ENCODE measurements at places on chromosomes 6 and 20.

DNA sequence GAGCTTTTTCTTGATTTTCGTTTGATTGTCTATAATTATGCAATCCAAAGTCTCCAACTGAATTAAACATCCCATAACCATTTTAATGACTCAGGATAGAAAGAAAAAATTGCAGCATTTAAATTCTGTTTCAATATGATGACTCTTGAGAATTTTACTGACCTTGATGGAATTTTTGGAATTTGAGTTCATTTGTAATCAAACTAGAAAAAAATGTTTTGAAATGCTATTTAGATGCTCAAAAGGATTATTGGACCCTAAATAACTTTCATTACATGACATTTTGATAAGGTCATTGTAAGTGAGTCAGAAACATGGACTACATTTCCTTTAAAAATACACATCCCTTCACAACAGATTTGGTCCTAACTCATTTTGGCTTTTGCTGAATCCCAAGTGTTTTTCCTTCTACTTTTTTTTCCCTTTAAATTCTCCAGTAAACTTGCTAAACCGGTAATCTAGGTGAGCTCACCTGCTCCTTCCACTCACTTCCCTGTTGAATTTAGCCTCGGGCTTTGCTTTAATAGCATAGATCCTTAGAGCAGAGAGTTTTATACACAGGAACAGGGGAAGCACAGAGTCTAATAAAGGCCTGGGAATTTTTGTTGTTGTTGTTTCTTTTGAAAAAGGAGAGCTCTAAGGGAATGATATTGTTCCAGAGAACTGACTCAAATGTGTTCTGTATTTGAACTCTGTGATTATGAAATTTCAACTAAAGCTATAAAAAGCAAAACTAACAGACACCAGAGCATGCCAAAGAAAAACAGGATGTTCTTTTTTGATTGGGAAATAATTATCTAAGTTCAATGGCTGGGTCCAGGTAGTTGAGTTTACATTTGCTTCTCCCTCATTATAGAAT, 1088.2 kb upstream of the CITED2 start:
- no peak for DNase-seq

DNA sequence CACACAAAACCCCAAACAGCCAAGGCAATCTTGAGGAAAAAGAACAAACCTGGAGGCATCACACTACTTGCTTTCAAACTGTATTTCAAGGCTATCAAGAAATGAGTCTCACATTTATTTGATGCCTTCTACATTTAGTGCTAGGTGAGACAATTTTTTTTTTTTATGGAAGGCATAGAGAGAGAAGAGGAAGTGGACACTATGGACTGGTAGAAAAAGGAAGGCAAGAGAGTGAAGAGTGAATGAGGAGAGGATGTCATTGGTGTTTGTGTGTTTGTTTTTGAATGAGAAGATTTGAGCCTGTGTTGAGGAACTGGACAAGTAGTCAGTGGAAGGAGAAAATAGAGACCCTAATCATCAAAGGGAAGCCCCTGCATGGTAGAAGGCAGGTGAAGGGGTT, 182.0 kb upstream of the JAG1 start:
- no peak for DNase-seq

DNA sequence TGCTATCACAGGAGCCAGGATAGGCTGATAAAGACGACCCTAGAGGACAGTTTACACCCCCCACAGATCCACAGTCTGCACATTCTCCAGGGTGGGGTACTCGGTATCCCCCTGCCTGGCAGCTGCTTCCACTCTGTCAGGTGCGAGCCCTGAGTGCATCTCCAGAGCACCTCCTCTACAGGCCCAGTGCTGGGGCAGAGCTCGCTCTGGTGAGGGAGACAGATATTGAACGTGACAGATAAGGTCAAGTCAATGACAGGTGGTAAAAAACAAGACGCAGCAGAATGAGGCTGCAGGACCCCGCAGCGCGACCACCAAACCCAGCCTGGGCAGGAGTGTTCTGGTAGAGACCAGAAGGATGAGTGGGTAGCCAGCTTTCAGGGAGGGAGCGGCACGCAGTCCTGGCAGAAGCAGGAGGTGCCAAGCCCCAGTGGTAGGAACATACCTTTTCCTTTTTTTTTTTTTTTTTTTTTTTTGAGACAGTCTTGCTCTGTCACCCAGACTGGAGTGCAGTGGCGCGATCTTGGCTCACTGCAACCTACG, 12.4 kb upstream of the MYL9 start:
- no peak for DNase-seq

DNA sequence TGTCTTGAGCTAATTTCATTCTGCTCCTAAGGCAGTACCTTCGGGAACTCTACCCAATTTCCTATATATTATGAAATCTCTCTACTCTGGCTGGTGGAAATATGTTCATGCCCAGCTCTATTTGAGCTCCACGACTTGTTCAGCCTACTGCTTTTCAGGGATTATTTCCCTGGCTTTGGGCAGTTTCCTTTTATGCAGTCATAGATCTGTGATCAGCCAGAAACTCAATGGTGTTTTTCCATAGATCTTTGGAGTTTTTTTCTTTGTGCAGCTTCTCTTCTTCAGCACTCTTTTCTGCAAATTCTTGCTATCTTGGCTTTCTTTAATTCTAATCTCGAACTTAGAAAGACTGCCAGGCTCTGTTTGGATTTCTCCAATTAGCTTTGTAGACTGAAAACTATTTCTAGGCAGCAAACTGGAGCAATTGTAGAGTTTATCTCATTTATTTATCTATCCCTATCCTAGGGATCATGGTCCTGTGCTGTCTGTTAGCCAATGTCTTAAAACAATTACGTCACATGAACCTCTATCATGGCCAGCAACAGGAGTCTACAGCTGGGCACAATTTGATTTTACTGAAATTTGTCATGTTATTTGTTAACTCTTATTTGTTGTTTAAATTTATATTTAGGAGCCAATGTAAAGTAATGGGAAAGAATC, 328.4 kb downstream of the BCKDHB start:
- no peak for DNase-seq

GRCh38 chr6:104589940-104590339, 269.8 kb downstream of the HACE1 start:
- DNase-seq = no peak

GRCh38 chr20:34907616-34908469, 31.4 kb downstream of the ACSS2 start:
- peak; percentile 95 for DNase-seq

DNA sequence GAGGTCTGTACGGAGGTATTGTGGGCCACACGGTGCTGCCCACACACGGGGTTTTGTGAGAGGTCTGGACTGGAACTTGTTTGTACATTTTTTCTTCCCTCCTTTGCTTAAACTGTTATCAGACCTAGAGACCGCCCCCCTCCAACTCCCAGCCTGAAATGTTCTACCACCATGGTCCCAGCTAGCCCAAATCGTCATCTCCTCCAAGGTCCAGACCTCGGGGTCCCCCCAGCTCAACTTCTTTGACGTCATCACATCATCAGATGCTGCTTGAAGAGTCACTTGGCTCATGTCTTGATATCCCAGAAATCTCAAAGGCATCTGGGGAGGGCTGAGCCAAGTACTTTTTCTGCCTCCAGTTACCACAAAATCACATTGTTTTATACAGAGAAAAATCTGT, 2.8 kb upstream of the CCDC170 start:
- no peak for DNase-seq

DNA sequence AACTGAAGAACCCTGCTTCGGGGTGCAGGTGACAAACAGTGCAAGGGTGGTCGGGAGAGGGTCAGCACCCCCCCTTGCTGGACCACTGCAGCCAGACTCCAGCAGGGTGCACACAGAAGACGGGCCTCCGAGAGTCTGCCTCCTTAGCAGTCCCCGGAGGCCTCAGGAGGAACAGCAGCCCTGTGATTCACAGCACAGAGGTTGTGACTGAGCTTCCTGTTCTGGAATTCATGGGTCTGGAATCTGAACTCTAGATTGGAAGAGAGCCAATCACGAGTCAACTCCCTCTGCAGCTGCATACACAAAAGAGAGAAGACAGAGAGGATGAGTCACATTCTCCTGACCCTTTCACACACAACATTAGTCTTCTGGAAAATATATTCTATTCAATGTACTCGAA, 249.0 kb upstream of the OPRM1 start:
- DNase-seq = peak; percentile 11

GRCh38 chr6:89079511-89080234, 878 bp upstream of the PNRC1 start:
- peak; percentile 30 for DNase-seq

GRCh38 chr6:32226434-32226833, 2.6 kb upstream of the NOTCH4 start:
- no peak for DNase-seq

- no peak for DNase-seq
Measured at GRCh38 chr6:16789329-16790038, 28.2 kb upstream of the ATXN1 start.

DNA sequence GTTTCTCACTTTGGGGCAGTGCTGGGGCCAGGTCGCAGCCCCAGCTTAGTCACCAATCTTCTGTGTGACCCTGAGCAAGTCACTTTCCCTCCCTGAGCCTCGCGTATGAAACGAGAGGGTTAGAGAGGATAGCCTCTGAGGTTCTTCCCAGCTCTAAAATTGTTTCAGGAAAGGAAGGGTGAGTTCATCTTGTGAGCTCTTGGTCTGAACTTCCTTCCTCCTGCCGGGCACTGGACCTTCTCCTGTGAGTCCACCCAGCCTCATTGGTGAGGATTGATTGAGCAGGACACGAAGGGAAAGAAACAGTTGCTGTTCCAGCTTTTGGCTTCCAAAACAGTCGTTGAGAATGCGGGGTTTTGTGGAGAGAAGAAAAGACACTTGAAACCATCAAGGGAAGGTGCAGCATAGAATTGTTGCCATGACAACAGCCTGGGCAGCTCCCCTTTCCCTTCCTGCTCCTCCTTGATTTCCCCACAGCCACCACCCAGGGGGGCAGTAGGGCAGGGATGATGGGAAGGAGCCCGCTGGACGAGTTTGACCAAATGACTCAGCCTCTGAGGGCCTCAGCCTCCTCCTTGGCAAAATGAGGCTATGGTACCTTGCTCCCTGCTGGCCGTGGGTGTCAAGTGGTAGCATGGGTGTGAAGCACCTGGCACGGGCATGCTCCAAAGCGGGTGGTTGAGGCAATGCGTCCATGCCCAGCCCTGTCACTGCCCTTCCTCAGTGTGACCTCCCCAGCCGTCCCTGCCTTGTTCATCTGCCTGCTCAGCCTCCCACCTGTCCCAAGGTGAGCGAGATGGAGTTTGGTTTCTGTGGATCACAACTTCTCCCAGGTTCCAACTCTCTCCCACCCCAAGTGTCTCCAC, 107.8 kb downstream of the CDC5L start:
- DNase-seq = no peak

DNA sequence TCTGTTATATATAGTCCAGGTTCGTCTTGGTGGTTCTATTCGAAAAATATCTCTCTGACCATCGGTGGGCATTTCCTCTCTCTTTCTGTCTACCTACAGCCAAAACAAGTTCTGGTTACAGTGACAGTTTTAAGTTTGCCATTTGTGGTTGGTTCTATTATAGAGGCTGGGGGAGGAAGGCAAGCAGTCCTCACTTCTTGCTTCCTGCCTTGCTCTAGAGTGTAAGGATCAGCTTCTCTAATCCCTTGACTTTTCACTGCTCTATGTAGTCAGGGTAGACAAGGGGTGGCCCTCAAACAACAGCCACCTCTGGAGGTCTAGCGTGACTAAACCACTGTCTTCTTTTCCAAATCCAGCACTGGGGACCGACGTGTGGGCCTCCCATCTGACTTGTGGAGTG, 16.1 kb downstream of the E2F3 start:
- DNase-seq = no peak

- no peak for DNase-seq
Measured at GRCh38 chr6:12134581-12134980, 122.5 kb downstream of the HIVEP1 start.

DNA sequence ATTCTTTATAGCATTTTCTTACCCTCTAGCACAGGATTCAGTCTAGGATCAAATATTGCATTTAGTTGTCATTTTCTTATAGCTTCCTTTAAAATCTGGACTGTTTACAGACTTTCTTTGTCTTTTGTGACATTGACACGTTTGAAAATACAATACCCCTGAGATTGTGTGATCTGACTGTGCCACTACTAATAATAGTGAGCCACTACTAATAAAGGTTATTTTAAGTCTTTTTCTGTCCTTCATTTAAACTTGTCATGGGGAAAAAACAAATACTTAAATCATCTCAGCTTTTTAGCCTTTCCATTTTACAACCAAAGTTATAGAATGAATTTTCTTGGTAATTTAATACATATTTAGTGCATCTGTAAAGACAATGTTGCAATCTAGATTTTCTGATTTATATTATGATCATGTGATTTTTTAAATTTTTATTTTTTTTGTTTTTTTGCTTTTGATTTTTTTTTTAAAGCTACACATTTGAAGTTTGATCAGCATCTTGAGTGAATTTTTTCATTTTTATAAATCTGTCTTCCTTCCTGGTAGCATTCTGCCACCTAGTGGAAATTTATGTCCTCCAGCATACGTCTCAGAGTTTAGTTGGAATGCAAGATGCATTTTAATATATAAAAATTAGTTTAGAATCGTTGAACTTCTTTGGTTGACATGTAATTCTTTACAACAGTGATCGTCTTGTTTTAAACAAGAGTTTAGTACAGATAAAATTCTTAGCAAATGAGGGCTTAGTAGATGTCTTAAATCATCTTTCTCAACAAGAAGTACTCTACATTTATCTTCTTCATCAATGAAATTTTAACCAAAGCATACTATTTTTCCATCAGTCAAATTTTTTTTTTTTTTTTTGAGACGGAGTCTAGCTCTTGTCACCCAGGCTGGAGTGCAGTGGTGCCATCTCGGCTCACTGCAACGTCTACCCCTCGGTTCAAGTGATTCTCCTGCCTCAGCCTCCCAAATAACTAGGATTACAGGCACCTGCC, 119.4 kb downstream of the NCOA3 start:
- DNase-seq = peak; percentile 54

GRCh38 chr6:41704028-41704427, 31.4 kb downstream of the TFEB start:
- DNase-seq = no peak

DNA sequence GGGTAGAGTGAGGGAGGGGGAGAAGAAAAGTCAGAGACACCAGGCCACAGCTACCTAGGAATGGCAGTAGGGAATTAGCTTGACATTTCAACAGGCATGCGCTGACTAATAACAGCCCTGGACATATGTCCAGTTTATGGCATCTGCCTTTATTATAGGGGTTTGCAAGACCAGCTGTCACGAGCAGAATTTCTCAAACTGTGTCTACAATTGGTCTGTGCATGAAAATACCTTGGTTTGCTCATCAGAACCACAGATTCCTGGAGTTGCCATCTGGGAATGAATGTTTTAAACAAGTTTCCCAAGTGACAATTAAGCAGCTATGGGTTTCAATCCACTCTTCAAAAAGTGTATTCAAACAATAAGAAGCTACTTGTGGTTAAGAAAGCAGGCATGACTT, 110.3 kb upstream of the ENPP5 start:
- no peak for DNase-seq

GRCh38 chr6:36171573-36171972, 25.0 kb upstream of the BRPF3 start:
- DNase-seq = no peak

GRCh38 chr6:153956808-153957207, 82.2 kb upstream of the OPRM1 start:
- DNase-seq = no peak

DNA sequence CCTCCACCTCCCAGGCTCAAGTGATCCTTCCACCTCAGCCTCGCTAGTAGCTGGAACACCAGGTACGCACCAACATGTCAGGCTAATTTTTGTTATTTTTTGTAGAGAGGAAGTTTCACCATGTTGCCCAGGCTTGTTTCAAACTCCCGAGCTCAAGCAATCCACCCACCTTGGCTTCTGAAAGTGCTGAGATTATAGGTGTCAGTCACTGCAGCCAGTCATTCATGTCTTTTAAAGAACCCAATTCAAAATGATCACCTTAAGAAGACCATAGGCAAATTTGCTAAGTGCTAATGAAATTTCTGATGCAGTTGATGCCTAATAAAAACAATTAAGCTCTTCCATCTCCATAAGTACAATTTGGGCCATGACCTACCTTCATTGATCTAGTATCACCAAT, 2.6 kb upstream of the VNN2 start:
- DNase-seq = no peak

Measured in NCI-H460 (cell line).